Kidney epithelial cell (primary cell): ENCODE measurements at places on chromosomes 6 and 20. TPM values are rescaled to one million over a fixed set of nuclear protein-coding genes. Genes with fewer than 3 reads are reported as not detected.

Gene SLC17A2
- not detected in 2 replicates for total RNA-seq

Gene KCNB1
- not detected in 2 replicates for total RNA-seq

Gene SGK2
- 0.54 and 1.2 TPM in 2 replicates for total RNA-seq

Gene AGPAT4
- total RNA-seq, result 8.6 and 9.6 TPM in 2 replicates

Gene PXDC1
- 92.4 and 99.1 TPM in 2 replicates for total RNA-seq

Gene SLC17A3
- not detected in 2 replicates for total RNA-seq

Gene TMEM14B
- 86.5 and 99.8 TPM in 2 replicates for total RNA-seq

Gene CALHM5
- total RNA-seq, result 0.21 and 0.34 TPM in 2 replicates

Gene DCDC2
- total RNA-seq, result 37.1 and 43.9 TPM in 2 replicates

DNA sequence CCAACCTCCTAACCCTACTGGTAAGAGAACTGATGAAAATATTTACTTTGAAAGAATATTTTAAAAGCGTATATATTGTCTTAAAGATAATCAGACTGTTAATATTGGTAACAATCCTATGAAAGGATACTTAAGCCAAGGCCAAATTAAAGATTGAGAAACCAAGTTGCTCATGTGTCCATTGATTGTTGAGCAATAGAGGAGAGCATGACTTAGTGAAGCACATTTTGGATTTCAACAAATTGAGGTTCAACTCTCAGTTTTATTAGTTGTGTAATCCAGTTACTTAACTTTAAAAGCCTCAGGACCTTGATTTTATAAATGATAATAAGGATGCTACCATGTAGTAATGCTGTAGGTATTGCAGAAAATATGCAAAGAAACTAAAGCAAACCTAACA, 56.8 kb downstream of the PRL start:
- no peak for DNase-seq

DNA sequence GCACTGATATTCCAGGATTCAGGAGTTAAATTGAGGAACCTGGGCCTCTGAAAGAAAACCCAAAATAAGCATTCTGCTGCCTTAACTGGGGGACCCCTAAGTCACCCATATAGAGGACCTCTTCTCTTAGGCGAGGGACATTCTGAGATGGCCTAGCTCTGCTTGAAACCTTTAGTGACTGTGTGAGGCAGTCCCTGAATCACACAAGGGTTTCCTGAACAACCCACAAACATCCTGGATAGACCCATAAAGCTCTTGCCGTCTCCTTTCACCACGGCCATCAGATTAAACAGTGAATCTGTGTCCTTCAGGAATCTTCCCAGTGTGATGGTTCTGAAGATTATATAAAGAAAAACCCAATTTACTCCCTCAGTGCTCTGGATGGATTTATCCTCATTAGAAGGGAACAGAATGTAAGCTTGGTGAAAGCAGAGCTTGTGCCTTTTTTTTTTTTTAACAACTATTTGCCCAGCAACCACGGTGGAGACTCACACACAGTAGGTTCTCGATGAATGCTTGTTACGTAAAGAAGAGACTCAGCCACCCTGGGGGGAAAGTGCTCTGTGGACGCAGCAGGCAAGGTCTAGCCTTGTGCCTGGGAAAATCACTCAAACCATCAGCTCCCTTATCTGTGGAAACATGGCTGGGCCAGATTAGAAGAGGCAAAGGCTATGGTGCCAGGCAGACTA, 39.1 kb upstream of the SIRPG start:
- no peak for DNase-seq

- no peak for DNase-seq
Observed at GRCh38 chr6:129026601-129027000, 143.7 kb downstream of the LAMA2 start.

- no peak for DNase-seq
Observed at GRCh38 chr20:64156886-64157875, 7.1 kb upstream of the MYT1 start.

DNA sequence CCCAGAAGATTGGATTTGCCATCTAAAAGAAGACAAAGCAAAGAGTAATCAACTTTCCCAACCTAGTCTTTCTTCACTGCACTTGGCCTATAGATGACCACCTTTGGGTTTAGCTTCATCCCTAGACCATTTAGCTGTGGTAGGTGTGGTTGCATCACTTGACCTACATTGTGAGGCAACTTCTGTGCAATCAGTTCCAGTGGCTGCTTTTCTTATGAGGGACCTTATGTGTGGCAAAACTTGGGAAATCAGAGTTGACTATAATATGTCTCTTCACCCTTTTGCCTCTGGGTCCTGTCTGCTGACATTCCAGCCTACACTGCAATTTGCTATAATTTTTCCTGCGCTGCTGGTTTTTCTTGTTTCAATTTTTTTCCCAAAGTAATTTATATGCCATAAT, 55.2 kb downstream of the PRDM13 start:
- DNase-seq, result no peak

DNA sequence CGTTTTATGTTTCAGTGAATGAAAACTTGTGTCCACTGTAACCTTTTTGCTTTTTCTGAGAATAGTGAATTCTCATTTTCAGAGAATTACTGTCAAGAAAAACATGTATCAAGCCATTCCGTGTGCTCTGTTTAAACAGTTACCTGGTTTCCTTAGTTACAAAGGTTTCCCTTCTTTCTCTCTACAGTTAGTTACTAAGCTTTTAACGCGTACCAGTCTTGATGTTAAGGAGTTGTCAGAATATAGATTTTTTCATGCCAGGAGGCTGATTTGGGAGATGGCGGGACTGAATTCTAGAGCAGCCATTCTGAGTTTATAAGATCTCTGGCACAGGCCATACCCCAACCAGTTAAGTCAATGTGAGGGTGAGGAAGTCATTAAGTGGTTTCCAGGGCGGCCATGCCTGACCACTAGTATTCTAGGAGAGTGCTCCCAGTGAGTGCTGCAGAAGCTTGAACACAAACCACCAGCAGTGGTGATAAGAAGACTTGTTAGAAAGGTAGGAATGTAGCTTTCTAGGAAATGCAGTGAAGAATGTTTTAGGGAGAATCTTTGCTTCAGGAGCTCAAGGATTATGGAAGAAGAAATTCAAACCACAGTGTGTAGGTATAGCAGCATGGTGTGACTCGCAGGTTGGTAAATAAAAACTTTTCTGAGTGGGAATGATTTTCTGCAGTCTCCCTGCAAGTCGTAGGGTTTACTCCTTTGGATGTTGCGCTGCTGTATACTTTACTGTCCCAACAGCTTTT, 112.9 kb downstream of the JARID2 start:
- DNase-seq, result peak; percentile 79

DNA sequence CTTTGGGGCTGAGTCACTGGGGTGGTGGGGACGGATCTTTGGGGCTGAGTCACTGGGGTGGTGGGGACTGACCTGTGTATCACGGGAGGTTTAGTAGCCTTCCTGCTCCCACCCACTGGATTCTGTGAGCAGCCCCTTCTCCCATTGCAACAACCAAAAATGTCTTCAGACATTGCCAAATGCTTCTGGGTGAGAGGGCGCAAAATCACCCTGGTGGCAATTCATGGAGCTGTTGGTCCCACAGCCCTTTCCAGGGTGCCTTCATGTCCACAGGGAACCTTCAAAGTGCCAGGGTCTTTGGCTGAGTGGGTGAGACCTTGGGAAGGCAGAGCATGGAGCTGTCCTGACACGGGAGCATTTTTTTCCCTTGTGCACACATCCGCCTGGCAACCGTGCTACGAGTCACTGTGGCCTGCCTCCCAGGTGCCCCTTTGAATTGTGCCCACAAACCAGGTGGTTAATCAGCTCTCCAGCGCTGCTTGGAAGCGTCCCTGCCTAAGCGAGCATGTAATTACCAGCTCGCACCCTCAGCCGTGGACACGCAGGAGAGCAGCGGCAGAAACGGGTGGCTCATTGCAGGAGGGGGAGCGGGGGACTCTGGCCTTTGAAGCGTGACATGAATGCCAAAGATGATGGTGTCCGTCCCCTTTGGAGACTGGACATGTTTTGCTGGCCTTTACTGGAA, 27.4 kb upstream of the APCDD1L start:
- DNase-seq, result no peak

GRCh38 chr20:53738945-53739798, 145.5 kb upstream of the ZNF217 start:
- DNase-seq, result no peak

- no peak for DNase-seq
Observed at GRCh38 chr6:127298475-127298874, 31.8 kb downstream of the RNF146 start.

GRCh38 chr6:34236131-34236442, 586 bp upstream of the HMGA1 start:
- no peak for DNase-seq

DNA sequence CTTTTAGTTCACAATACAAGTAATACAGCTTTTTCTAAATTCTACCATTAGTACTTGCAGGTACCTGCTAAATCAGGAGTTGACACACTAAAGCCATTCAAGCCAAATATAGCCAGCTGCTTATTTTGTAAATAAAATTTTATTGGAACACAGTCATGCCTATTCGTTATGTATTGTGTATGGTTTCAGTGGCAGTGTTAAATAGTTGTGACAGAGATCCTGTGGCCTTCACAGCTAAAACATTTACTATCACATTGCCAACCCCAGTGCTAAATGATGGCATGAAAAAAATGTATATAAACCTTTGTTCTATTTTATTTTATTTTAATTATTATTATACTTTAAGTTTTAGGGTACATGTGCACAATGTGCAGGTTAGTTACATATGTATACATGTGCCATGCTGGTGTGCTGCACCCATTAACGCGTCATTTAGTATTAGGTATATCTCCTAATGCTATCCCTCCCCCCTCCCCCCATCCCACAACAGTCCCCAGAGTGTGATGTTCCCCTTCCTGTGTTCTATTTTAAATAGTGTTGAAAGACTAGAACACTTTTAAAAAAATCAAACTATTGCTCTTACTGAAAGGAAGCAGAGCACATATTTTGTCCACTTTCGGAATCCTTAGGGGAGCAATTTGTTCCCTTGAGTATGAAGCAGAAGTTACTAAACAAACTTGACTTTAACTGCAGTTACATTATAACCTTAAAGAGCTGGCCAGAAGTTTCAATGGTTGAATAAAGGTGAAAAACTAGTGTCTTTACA, 115.7 kb downstream of the PRIM2 start:
- DNase-seq, result no peak

DNA sequence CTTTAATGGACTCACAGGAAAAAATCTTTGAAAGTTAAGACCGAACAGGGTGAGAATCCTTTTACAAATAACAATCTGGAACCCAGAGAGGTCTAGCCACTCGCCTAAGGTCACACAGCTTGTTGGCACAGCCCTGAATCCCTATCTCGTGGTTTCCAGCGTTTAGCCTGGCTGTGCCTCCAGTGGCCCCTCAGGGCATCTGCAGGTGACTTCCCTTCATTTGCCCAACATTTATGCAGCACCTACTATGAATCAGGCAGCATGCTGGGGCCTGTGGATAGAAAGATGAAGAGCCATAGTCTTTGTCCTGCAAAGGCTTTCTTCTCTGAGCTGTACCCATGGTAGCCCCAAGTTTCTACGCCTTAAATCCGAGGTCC, 2.6 kb upstream of the NR2E1 start:
- DNase-seq, result no peak

DNA sequence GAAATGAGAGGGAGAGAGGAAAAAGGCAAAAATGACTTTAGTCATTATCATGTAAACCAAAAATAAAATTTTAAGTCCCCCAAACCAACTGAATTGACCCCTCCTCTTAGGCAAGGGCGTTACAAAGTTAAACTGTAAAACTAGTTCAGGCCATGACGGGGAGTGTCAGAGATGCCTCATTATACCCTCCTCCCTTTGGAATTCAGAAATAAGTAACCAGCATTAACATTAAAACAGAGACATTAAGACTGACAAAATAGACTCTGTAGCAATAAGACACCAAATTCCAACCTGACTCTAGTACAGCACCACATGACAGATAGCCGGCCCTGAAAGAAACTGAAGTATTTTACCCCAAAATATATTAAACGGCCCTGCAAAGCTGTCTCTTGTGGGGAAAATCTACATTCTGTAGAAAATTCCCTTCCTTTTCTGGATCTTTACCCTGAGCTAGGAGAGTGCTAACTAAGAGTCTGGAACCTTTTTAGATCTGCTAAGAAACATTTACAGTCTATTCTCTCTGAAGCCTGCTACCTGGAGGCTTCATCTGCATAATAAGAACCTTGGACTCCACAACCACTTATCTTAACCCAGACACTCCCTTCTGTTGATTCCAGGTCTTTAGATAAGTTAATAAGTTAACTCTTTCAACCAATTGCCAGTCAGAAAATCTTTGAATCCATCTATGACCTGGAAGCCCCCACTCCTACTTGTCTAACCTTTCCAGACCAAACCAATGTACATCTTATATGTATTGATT, 150.7 kb downstream of the PKHD1 start:
- DNase-seq, result peak; percentile 7

GRCh38 chr6:156280065-156280464, 497.1 kb upstream of the ARID1B start:
- peak; percentile 41 for DNase-seq

DNA sequence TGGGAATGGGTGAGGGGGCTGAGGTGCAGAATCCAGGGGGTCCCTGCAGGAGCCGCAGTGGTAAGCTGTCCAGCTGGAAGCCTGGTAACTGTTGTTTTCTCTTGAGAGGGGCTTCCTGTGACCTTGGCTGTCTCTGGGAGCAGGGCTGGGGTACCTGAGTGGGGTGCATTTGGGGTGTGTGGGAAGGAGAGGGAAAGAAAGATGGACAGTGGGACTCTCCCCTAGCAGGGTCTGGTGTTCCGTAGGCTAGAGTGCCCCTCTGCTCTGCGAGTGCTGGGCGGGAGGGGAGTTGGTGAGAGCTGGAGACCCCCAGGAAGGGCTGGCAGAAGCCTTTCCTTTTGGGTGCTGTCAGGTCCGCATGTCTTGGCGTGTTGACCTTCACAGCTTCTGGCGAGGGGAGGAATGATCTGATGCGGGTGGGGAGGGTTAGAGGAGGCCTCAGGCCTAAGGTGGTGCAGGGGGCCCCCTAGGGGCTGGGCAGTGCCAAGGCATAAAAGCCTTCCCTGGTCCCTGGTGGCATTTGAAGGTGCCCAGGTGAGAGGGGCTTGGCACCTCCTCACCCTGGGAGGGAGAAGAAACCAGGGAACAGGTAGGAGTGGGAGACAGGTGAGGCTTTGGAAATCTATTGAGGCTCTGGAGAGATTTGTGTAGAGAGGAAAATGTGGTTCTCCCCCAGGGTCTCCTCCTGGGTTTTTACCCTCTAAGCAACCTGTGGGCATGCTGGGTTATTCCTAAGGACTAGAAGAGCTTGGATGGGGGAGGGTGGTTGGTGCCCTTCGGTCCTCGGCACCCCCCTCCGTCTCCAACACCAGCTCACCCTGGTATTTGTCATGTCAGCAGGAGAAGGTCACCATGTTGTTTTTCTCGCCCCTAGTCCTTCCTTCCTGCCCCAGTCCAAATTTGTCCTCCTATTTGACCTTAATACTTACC, 3.3 kb downstream of the VEGFA start:
- no peak for DNase-seq
